Activated T-helper 9 cell treated with anti-CD3 and anti-CD28 coated beads, Interleukin-2, amount 50 U/mL, for 16 hours (primary cell): ENCODE measurements at places on chromosomes 4 and X.

DNA sequence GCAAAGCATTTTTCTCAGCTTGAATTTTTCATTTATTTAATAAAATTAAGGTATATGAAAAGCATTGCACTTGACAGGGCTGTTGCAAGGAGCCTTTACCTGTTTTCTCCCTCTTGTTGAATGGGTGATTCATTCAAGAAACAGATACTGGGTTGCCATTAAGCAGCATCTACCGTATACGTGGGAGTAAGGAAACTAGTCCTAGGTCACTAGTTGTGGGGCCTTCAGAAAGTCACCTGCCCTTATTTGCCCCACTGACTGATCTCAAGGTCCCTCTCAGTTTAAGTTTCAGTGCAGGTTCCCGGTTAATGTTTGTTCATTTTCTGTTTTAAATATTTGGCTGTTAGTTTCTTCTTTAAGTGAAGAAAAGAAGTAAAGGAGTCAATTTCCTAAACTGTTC is 34.0 kb downstream of the LHFPL1 start:
- no peak for DNase-seq

DNA sequence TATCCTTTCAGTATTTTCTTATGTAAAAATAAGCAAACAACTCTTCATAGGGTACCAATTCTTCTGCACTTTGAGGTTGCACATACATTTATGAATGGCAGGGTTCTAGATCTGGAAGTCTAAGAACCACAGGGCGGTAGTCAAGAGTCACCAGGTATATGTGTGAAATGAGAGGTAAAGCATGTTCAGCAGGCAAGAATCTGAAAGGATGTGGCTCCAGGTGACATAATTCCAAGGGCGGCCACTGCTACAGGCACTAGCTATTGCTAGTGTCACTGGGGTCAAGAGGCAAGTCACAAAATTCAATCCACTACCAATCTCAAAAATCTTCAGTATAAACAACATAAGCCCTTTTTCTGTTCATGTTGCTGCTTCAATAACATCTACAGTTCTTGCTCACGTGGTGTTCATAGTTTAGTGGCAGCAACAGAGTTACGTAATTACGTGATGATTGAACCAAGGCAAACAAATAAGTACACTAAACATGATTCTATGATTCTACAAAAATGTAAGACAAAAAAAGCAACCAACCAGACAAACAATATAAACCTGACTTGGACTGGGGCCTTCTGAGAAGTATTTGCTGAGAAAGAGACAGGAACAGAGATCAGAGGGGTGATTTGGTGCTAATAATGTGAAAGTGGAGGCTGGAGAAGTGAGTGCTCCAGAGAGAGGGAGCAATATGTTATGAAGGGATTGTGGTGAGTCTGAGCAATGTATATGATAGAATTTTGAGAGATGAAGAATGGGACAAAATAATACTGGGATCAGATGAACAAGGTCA is 101.7 kb downstream of the NAA11 start:
- DNase-seq: no peak

GRCh38 chr4:38009421-38009820 is 49.2 kb downstream of the PTTG2 start:
- no peak for DNase-seq

- no peak for DNase-seq
Observed at GRCh38 chr4:96375367-96375766, 535.5 kb downstream of the PDHA2 start.

DNA sequence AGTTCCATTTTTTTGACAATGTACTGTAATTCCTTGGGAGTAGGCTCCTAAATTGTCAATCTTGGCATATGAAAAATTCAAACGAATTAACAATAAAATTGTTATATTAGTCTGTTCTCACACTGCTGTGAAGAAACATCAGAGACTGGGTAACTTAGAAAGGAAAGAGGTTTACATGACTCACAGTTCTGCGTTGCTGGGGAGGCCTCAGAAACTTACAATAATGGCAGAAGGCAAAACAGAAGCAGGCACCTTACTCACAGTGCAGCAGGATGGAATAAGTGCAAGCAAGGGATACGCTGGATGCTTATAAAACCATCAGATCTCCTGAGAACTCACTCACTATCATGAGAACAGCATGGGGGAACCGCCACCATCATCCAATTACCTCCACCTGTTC is 246.4 kb upstream of the TRAM1L1 start:
- DNase-seq: no peak

- DNase-seq: no peak
Observed at GRCh38 chrX:129768186-129768585, 11.6 kb upstream of the SASH3 start.

DNA sequence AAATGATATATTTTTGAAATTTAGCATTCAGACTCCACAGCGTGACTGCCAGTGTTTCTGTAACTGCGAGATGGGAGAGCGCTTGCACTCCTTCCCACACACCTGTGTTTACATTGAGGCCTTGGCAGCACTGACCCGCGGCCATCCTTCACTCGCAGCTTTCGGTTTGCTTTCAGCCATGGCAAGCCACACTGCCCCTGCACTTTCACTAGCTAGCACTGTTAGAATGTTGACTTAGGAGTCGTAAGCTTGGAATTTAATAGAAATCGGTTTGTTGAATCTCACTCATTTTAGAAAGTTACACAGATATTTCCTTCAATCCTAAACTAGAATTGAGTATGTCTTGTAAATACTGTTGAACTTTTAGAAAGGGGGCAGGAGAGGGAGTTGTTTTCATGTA is 136.2 kb downstream of the CFAP299 start:
- DNase-seq: no peak

- no peak for DNase-seq
Observed at GRCh38 chrX:73930300-73930699, 367.3 kb downstream of the CHIC1 start.

DNA sequence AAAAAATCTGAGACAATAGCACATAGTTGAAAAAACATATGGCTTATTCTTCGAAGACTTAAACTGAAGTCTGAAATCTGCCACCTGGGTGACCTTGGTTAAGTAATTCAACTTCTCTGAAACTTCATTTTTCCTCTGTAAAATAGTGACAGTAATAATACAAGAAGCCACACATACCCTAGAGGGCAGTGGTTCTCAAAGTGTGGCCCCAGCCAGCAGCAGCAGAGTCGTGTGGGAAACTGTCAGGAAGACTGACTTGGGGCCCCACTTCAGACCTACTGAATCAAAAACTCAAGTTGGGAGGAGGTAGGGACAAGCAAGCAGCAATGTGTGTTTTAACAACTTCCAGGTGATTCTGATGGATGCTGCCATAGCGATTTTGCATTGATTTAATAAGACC is 249.9 kb downstream of the HNRNPD start:
- DNase-seq: no peak

- DNase-seq: no peak
Observed at GRCh38 chr4:158938220-158939044, 164.4 kb upstream of the RAPGEF2 start.

- no peak for DNase-seq
Observed at GRCh38 chr4:174422893-174423256, 99.4 kb downstream of the HPGD start.
